Choroid plexus epithelial cell (primary cell): ENCODE measurements at places on chromosomes 11 and 22.
A peak's percentile ranks its signal among the peaks of the same experiment; 100 is the strongest.

DNA sequence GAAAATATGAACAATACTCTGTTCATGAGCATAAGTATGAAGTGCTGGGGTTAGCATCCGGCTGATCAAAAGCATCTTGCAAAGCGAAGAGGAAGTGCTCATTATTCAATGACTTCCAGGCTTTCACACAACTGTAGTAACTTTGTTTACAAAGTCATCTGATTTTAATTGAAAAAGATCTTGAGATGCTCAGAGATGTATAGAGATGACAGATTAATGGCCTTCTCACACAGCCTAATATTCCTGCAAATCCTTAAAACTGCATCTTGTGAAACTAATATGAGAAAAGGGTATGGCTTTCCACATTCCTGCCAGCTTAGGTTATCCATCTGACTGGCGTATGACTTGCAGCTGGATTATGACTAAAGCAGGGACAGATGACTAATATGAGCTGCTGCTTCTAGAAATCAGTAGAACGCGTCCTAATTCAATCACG, 125.4 kb downstream of the CASP12 start:
- DNase-seq = peak; percentile 95

GRCh38 chr11:125235071-125235471, 70.5 kb downstream of the PKNOX2 start:
- DNase-seq = no peak

DNA sequence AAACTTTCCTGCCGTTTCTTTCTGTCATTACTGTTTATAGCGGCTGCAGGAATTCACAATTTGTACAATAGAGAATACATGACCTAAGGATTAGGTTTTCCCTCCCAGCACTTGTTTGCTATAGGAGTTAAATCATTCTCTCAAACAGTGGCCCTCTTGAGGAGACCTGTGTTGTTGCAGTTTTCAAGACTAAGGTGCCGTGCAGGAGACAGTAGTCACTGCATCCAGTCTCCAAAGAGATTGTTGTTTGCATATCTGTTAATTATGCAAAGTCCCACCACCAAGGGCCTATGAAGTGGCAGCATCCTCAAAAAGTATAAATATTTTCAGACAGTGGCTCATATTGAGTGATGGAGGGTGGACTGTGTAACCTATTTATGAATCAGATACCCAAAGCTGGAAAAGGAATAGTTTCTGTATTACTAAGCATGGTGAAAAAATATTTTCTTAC, 2.3 kb downstream of the PRSS23 start:
- DNase-seq = peak; percentile 74

- no peak for DNase-seq
Measured at GRCh38 chr11:128741916-128742315, 48.0 kb downstream of the FLI1 start.

DNA sequence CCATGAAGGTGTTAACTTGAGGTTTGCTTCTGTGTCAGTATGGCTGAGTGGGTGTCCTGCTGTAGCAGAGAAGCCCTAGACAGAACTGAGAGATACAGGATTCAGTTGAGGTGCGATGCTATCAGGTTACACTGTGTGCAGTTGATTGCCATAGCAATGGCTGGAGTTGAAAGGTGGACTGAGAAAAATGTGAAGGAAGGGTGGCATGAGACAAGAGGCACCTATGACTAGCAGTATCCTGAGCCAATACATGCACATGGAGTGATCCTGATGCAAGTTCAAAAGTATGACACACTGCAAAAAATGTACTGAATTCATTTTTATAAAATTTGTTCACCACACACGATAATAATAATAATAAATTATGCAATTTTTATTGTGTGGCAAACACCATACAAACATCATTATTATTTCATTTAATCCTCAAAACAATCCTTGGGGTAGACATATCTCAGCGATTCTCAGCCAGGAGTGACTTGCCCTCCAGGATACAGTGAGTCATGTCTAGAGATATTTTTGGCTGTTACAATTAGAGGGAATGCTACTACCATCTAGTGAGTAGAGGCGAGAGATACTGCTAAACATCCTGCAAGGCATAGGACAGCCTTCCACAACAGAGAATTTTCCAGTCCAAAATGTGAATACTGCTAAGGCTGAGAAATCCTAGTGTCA, 3.9 kb upstream of the PIWIL4 start:
- peak; percentile 80 for DNase-seq

GRCh38 chr22:32699001-32699582, 102.4 kb upstream of the TIMP3 start:
- no peak for DNase-seq

DNA sequence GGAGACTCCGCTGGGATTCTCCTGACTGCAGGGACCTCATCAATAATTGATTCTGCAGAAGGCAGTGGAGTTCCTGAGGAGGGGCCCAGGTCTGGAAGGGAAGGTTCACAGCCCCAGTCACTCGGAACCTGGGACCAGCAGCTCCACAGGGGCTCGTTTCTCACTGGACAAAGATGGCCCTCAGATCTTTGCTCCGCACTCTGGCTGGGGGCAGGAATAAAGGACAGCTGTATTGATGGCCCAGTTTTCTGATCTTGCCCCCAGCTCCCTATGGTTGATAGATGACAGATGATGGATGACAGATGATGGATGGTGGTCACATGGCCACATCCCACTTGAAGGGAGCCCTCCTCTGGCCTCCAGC, 11.3 kb upstream of the BCR start:
- DNase-seq = no peak

GRCh38 chr11:118691926-118692830, 12.7 kb upstream of the TREH start:
- DNase-seq = peak; percentile 42

DNA sequence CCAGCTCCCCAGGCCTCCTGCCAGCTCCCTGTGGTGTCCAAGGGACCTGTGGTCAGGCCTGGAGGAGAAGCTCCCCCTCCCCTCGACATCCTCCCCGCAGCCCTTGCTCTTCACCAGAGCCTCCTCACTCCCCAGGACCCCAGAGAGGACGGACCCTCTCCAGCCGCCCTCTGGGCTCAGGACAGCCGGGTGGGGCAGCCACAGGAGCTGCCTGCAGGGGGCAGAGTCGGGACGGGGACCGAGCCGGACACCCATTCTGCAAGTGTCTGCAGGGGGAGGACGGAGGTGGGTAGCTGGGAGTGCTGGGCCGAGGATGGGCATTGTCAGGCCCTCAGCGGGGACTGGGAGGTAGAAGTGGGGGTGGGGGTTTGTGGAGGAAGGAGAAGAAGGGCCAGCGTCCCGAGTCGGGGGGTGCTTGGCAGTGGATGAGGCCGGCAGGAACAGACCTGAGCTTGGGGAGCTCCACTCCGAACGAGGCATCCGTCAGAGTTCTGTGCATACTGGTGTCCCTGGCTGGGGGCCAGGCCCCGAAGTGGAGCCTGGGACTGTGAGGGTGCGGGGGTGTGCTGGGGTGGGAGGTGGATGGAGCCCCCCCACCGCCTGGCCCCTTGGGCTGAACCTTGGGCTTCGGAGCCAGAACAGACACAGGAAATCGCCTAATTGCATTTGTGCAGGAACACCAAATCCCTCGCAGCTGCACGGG, 15.2 kb downstream of the PRR33 start:
- DNase-seq = peak; percentile 57
